CD4-positive, alpha-beta T cell treated with Interleukin-6 for 4 hours (primary cell): ENCODE measurements at places on chromosomes 1 and 21.

GRCh38 chr1:4046836-4047461 lies 146.9 kb upstream of the C1orf174 start:
- no peak for DNase-seq

DNA sequence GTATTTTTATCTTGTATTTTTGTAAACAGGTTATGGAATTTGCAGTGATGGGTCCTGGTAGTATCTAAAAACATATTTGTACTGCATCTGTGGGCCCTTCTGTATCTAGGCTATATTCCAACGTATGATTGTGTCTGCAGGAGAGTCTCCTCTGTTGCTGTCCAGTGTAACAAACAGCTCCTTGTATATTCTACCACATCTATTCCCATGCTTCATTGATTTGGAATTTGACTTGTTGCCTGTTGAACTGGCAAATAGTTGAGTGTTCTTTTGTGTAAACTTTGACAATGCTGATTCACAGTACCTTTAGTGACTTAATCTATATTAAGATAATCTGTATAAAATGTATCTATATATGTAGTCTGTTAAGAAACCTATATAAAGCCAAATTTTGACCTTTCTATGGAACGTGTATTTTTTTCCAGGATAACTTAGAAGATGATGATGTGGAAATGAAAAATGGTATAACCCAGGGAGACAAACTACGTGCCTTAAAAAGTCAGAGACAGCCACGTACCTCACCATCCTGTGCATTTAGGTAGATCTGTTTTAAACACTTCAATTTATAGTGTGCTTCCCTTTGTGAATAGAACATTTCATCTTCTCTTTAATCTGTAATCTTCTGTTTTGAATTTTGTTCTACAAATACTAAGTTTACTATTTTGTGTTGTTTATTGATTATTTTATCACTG lies 43.4 kb upstream of the GPR88 start:
- no peak for DNase-seq

- DNase-seq, result no peak
These were observed 101.9 kb upstream of the ACTL8 start for GRCh38 chr1:17653276-17653675.

DNA sequence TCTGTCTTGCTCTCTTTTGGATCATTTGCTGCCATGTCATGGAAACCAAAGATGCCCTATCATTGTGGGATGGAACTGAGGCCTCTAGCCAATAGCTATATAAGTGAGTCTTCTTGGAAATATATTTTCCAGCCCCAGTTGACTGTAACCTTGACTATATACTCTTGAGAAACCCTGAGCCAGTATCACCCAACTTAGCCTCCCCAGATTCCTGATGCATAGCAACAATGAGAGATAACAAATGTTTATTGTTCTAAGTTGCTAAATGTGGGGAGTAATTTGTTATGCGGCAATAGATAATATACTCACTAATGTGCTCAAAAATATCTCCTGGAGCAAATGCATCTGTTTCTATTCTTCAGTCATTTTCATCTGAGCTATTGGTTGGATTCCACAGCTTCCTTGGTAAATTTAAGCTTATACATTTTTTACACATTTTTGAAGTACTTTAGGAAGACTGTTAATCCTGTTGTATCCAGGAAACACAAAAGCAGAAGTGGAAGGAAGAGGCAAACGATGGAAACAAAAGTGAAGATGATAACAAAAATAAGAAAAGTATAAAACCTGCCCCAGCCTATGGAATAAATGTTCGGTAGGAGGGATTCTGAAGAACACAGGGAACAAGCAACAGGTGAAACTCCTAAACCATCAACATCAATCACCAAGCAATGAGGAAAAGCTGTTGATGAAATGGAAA lies 6.3 kb upstream of the SRRM1 start:
- DNase-seq, result no peak

GRCh38 chr21:41328660-41329607 lies 12.3 kb downstream of the FAM3B start:
- DNase-seq, result no peak
